ENCODE measurements at places on chromosomes 6 and 20. TPM values are rescaled to one million over a fixed set of nuclear protein-coding genes. Genes with fewer than 3 reads are reported as not detected.

DNA sequence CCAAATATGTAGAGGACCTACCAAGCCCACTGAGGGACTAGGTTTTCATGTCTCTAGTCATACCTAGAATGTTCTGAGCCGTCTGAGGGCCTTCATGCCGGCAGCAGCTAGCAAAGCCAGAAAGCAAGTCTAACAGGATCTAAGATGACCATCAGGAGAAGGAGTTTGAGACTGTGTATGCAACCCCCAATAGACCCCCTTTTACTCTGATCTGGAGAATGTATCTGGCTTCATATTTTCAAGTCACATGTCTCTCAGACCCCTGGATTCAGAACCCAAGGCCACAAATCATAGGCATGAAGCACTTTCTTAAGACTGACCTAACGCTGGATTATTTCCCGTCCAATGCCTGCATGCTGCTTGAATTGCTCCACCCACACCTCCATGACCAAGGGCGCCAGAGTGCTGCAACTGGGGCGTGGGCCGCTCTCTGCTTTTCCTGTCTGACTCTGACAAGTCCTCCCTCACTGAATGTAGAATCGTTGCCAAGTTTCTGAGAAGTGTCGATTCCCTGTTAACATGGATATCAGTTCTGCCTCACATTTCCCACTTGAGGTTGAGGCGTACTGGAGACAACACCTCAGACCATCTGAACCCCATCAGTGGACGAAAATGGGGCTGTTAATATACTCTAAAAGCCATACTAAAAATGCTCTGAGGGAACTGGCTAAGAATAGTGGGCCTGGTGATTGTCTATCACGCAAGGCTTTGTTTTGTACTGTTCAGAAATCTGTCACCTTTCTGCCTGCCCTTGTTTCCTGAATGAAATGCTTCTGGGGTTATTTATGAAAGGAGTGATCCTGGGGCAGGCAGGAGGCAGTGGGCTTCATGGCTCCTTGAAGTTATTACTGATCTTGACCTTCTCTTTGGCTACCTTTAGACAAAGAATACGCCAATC, 23.9 kb upstream of the ASXL1 start:
- no peaks in the 10 kb centered on the region for H3K27me3 ChIP-seq
- no peak for DNase-seq
- H3K4me1 ChIP-seq: peaks cover 21% of the 10 kb centered on the region
- no peak overlapping the region for H3K4me3 ChIP-seq
- H3K27ac ChIP-seq: peak overlapping the region; percentile 18

DNA sequence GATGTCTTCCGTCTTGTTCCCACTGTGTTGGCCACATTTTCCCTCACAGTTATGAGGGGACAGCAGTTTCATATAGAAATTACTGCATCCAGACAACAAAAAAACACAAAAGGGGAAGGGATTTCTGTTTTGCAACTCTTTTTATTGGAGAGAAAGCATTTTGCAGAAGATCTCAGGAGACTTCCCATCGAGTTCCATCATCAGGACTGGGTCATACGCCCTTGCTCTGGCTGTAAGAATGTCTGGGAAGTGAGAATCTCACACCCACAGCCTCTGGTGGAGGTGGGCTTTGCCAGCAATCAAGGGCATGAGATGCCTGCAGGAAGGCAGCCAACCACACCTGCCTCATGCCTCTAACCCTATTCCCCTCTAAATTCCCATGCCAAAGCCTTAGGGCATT, 5.8 kb upstream of the IGF2R start:
- peaks cover 1% of the 10 kb centered on the region for H3K4me1 ChIP-seq
- H3K4me3 ChIP-seq: no peak overlapping the region
- no peak for DNase-seq

- H3K4me3 ChIP-seq: no peak overlapping the region
- H3K36me3 ChIP-seq: no peaks in the 10 kb centered on the region
- H3K27me3 ChIP-seq: no peaks in the 10 kb centered on the region
These were observed 181.2 kb upstream of the POU3F2 start for GRCh38 chr6:98653179-98653578.

DNA sequence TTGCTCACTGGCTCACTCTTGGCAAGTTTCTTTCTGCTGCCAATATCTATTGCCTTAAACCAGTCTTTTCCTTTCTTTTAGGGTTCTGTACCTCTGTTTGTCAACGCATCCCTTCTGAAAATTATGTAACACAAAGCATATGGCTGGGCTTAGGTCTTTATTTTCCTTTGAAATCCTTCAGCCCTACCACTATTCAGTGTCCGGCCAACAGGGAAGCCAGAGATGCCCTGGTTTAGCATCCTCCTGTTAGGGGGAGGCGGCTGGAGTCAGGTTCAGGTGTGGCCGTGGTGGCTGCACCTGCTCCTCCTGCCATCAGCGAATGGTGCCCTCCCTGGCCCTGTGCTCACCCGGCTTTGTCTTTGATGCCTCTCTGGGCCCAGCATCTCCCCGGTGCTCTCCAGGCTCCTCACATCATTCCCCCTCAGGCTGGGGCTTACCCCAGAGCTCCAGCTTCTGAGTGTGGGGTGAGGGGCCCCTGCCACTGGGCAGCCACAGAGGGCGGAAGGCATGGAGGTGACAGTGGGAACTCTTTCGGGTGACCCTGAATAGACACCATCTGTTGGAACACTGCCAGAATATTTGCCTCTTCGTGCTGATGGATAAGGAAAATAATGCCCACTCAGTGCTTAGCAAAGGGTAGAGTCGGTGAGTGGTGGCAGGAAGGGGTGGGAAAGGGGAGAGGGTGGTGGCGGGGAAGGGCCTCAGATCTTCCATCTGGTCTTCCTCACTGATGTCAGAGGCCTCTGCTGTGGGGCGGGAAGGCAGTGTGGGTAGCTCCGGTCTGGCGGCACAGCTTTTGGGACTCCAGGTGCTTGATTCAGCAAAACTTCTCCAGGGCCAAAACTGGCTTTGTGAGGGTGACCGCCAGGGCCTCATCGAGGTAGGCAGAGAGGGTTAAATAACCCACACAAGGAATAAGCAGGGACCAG, 97.2 kb downstream of the DACT2 start:
- H3K27me3 ChIP-seq: no peaks in the 10 kb centered on the region
- no peak for DNase-seq
- no peaks in the 10 kb centered on the region for H3K4me1 ChIP-seq
- H3K4me3 ChIP-seq: no peak overlapping the region
- no peaks in the 10 kb centered on the region for H3K36me3 ChIP-seq

DNA sequence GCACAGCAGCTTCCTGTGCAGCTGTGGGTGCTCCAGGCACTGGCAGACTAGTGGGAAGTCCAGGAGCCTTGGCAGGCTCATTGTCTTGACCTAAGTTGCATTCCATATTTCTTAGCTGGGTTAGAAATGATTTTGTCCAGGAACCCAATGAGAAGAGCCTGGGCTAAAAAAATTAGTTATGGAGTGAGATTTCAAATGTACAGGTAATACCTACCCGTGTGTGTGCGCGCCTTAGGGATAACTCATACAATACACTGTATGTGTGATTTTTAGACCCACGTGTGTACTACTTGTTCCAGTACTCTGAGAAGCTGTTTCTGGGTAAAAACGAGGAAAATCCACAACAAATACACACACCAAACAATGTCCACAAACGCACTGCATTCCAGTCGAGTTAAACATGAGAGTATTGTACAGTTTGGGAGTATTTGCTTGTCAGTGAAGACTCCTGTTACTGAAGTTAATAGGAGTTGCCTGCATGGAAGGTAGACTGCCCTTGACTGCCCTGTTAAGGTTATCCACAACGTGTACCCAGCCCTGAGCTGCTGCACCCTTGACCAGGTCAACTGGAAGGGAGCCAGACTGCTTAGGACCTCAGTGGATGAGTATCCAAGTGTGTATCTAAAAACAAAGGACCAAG, 1.4 kb downstream of the PAQR8 start:
- DNase-seq: no peak
- H3K4me3 ChIP-seq: peak overlapping the region; percentile 94
- H3K27me3 ChIP-seq: no peaks in the 10 kb centered on the region

- no peak overlapping the region for H3K4me3 ChIP-seq
- H3K27ac ChIP-seq: no peak overlapping the region
- no peaks in the 10 kb centered on the region for H3K27me3 ChIP-seq
- no peaks in the 10 kb centered on the region for H3K4me1 ChIP-seq
- no peak for DNase-seq
These were observed 20.4 kb upstream of the LBP start for GRCh38 chr20:38325905-38326304.

DNA sequence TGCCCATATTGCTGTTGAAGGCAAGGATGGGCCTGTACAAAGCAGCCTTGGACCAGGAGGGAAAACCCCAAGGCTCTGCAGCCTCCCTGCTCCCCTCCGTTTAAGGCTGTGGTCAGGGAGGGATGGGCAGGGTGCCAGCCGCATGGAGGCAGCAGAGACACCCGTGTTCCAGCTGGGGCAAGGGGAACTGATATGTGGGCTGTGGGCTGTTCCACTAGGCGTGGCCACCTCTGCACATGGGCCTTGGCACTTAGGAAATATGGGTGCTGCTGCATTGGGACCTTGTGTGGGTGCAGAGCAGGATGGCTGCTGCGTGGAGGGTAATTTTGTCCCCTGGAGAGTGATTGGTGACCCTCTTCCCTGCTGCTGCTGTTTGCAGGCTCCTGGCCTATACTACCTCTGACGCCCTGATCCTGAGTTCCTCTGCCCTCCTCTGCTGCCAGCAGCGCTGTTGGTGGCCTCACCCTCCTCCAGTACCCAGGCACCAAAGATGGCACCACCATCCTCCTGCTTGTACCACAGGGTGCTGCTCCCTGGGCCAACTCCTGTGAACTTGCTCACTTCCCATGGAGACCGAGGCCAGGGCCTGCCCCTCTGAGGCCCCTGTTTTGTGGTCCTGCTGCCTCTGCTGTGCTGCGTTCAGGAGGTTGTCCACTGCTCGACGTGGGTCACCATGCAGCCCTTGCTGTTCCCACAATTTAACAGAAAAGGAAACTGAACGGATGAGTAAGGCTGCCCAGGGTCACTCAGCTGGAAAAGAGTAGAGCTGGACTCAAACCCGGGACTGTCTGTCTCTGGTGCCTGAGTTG, 35.3 kb downstream of the PANK2 start:
- no peaks in the 10 kb centered on the region for H3K27me3 ChIP-seq
- no peak for DNase-seq
- no peaks in the 10 kb centered on the region for H3K4me1 ChIP-seq
- H3K27ac ChIP-seq: no peak overlapping the region

DNA sequence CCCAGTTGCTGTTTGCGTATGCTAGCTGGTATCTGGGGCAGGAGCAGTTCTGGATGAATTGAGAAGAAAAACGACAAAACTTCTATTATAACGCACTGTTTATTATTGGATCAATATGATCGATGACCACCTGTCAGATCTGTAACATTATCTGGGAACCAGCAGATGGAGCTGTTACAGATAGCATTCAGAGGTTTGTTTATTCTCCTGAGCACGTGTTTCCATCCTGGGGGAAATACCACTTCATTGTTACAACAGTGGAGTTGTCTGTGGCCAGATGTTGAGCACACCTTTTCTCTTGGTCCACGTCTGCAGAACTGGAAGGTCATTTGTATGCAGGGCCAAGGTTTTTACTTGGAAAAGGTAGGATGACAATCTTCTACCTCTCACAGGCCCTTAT, 16.0 kb upstream of the NKX2-2 start:
- H3K36me3 ChIP-seq: no peaks in the 10 kb centered on the region
- no peaks in the 10 kb centered on the region for H3K27me3 ChIP-seq
- no peaks in the 10 kb centered on the region for H3K4me1 ChIP-seq

- no peak overlapping the region for H3K4me3 ChIP-seq
- no peaks in the 10 kb centered on the region for H3K4me1 ChIP-seq
- no peaks in the 10 kb centered on the region for H3K27me3 ChIP-seq
These were observed 41.0 kb upstream of the GCNT2 start for GRCh38 chr6:10479939-10480700.

GRCh38 chr6:107237992-107238660, 122.8 kb upstream of the BEND3 start:
- no peaks in the 10 kb centered on the region for H3K27me3 ChIP-seq
- H3K4me1 ChIP-seq: no peaks in the 10 kb centered on the region
- H3K36me3 ChIP-seq: no peaks in the 10 kb centered on the region
- H3K4me3 ChIP-seq: no peak overlapping the region
- no peak for DNase-seq
- no peak overlapping the region for H3K27ac ChIP-seq

- no peaks in the 10 kb centered on the region for H3K4me1 ChIP-seq
- no peaks in the 10 kb centered on the region for H3K27me3 ChIP-seq
- no peak overlapping the region for H3K4me3 ChIP-seq
- H3K27ac ChIP-seq: no peak overlapping the region
These were observed 677.6 kb downstream of the KIF16B start for GRCh38 chr20:15895560-15896084.

- peaks cover 27% of the 10 kb centered on the region for H3K4me1 ChIP-seq
- no peak for DNase-seq
- H3K36me3 ChIP-seq: no peaks in the 10 kb centered on the region
These were observed 21.3 kb downstream of the FOXO3 start for GRCh38 chr6:108581932-108582475.

- no peaks in the 10 kb centered on the region for H3K27me3 ChIP-seq
- H3K36me3 ChIP-seq: no peaks in the 10 kb centered on the region
- H3K27ac ChIP-seq: no peak overlapping the region
- H3K4me3 ChIP-seq: no peak overlapping the region
- no peak for DNase-seq
These were observed 22.1 kb upstream of the SNTA1 start for GRCh38 chr20:33465481-33466302.

GRCh38 chr6:13488015-13488895, 855 bp upstream of the GFOD1 start:
- H3K27me3 ChIP-seq: no peaks in the 10 kb centered on the region
- H3K4me1 ChIP-seq: peaks cover 12% of the 10 kb centered on the region
- no peak for DNase-seq
- H3K36me3 ChIP-seq: no peaks in the 10 kb centered on the region
- no peak overlapping the region for H3K27ac ChIP-seq
- H3K4me3 ChIP-seq: peak overlapping the region; percentile 80

DNA sequence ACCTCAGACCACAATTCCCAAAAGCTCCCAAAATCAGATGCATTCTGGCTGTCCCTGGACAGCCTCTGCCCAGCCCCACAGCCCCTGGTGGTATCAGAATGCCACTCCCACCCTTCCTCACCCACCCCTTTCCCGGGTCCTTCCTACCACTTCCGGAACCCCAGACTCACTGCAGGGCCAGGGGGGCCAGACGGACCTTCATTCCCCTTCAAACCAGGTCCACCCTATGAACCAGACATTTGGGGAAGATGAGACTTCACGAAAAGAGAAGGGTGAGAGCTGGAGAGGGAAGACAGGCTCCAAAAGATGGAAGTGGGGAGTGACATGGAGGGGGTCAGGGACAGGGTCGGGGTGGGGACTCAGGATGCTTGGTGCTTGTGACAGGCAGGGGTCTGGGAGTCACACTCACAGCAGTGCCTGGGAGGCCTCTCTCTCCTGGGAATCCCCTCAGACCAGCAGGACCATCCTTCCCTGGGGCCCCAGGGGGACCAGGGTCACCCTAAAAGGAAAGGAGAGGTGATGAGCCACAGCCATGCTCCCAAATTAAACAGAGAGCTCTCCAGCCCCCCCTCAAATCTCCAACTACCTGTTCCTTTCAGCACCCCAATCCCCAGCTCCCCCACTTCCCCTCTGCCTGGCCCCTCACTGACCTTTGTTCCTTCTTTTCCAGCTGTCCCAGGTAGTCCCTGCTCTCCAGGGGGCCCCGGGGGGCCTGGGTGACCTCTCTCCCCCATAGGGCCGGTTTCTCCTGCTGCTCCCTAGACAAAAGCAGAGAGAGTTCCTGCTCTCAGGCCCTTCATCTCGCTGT, 20.2 kb downstream of the COL11A2 start:
- H3K36me3 ChIP-seq: no peaks in the 10 kb centered on the region
- no peaks in the 10 kb centered on the region for H3K4me1 ChIP-seq
- no peak overlapping the region for H3K4me3 ChIP-seq
- H3K27ac ChIP-seq: no peak overlapping the region
- no peaks in the 10 kb centered on the region for H3K27me3 ChIP-seq

The KHDC1L gene
- not detected for total RNA-seq

The FHL5 gene
- total RNA-seq: not detected

The PPIL6 gene
- total RNA-seq: 0.13 TPM

The RIPOR2 gene
- 58.2 TPM for total RNA-seq

The FAM217A gene
- not detected for total RNA-seq

The LAMP5 gene
- not detected for total RNA-seq

The SLC26A8 gene
- total RNA-seq: not detected
